CD4-positive, alpha-beta T cell treated with Interleukin-2 at 100 ng/mL for 4 hours (primary cell): ENCODE measurements at places on chromosomes 5 and 9.

DNA sequence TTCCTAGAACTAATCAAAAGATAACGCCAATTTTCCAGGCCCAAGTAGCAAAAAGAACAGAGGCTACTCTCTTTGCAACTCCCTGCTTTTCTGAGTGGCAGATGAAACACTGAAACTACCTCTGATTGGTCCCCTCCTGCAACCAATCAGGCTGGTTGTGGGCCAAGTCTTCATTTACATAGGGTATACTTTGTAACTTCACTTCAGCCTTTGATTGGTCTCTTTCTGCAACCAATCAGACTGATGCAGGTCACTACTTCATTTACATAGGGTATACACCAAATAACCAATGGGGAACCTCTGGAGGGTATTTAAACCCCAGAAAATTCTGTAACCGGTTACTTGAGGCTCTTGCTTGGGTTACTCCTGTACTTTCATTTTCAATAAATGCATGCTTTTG is 289.6 kb downstream of the MED10 start:
- DNase-seq, result no peak

- no peak for DNase-seq
Measured at GRCh38 chr5:179595916-179596315, 27.6 kb downstream of the HNRNPH1 start.

GRCh38 chr5:171840066-171840465 is 54.4 kb downstream of the SMIM23 start:
- DNase-seq, result no peak

GRCh38 chr5:178123966-178124925 is 6.6 kb upstream of the RMND5B start:
- no peak for DNase-seq

GRCh38 chr9:20376731-20377375 is 245.4 kb downstream of the MLLT3 start:
- DNase-seq, result no peak

GRCh38 chr9:133273098-133273497 is 1.9 kb downstream of the ABO start:
- DNase-seq, result no peak

- no peak for DNase-seq
Measured at GRCh38 chr5:34622098-34622400, 34.1 kb upstream of the RAI14 start.

GRCh38 chr9:4382722-4383317 is 83.0 kb upstream of the GLIS3 start:
- peak; percentile 29 for DNase-seq

DNA sequence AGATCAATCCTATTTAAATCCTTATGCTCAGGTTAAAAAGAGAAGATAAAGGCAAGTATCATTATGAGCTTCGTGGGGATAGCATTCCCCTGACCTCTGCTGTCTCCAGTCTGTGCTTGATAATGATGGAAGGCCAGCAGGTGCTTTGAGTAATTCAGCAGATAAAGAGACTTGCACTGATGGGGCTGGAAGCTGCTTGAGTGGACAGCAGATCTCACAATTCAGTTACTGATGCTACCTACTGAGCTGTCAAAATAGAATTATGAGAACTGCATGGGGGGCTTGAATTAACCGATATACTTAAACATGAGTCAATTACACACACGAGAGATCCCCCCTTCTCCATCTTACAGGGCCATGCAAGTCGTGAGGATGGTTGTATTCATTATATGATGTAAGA is 107.7 kb upstream of the GPR151 start:
- DNase-seq, result no peak

DNA sequence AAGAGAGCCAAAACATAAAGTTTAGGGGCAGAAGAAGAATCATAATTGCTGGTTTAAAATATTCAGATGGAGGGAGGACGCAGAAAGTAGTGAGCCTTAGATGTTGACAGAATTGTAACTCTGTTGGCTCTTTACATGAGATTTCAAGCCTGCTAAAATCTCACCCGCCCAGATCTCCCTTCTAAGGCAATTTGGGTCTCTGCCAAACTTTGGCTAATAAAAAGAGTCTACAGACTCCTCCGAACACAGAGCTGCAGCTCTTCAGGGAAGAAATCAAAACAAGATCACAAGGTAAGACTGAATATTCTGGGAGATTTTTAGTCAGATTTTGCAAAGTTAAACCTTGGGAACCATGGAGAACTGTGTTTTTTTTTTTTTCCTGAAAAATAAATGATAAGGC is at the start of gene IL33:
Gene IL33, plus strand, starts transcription at position 246 of the 400 bp plus-strand sequence. CDS start 25,888 bp downstream, outside the sequence.
- DNase-seq, result no peak

DNA sequence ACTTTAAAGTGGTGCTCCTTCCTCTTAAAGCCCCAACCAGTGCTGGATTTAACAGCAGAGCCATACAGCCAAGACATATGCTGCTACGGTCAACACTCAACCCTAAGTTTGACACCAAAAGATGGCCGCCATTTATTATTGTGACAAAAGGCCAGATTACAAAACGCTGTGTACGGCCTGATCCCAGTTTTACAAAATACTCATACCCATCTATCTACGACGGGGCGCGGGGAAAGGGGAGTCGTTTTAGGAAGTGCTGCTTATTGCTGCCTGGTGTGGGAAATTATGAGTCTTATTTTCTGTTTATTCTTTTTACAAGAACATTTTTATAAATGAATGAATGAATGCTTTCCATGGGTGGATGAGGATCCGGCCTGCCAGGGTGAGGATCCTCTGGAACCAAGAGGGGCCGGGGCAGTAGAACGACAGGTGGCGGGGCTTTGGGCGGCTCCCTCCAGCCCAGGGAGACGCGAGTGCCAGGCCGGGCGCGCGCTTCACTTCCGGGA is 457 bp upstream of the IDNK start:
- DNase-seq, result peak; percentile 3

DNA sequence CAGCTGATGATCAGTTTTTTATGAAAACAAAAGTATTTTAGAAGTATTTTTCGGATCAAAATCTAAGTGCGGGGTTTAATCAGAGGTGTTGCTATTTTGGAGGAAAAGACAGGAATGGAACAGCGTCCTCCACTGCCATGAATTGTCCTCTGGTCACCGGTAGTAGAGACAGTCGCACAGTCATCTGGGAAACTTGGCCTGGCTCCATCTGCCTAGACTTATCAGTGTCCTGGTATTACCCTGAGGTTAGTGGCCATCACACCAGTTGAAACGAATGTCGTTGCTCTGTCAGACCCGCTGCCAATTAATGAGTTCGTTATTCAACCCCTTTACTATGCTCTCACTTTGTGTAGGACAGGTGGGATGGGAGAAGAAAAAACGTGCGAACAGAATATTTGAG is 8.2 kb downstream of the TLX3 start:
- DNase-seq, result no peak

GRCh38 chr5:66671305-66671704 is 75.1 kb downstream of the MAST4 start:
- no peak for DNase-seq

GRCh38 chr9:109231593-109231992 is 64.5 kb upstream of the FRRS1L start:
- no peak for DNase-seq

DNA sequence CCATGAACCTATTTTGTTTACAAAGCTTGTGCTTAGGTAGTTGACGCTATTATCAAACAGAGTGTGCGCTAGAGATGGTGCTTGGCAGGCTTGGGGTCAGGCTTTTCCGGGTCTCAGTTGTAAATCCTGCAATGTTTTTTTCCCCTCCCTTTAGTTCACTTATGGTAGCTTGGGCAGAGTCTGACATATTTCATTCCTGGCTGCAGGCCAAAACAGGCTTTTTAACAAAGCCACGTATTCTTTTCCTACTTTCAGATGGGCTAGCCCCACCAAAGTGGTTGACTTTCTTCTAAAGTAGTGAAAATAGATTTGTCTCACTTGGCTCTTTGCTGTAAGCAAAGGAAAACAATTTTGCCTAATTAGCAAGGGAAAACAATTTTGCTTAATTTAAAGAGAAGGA is 58.0 kb upstream of the FBN2 start:
- DNase-seq, result no peak

GRCh38 chr9:108913391-108913790 is 20.5 kb downstream of the ELP1 start:
- DNase-seq, result no peak

DNA sequence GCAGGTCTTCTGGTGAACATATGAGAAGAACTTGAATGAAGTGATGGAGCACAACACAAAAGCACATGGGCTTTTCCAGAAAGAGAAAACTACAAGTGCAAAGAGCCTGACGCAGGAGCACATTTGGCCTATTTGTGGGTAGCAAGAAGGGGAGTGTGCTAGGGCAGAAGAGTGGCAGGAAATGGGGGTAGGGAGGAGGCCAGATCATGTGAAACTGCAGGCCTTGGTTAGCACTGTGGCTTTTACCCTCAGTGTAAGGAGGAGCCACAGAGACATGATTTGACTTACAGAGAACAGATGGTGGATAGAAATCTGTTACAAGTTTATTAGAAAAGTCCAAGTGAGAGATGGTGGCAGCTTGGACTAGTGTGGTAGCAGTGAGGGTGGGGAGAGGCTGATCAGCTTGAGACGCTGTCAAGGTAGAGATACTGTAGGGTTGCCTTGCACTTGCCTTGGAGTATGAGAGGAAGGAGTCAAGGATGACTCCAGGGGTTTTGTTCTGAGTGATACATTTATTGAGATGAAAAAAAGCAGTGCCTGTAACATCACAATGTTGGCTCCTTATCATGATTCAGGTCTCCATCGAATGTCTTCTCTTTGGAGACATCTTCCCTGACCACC is 126.7 kb downstream of the PPP2R2B start:
- peak; percentile 69 for DNase-seq

GRCh38 chr5:129003232-129003631 is 37.9 kb downstream of the SLC27A6 start:
- no peak for DNase-seq

DNA sequence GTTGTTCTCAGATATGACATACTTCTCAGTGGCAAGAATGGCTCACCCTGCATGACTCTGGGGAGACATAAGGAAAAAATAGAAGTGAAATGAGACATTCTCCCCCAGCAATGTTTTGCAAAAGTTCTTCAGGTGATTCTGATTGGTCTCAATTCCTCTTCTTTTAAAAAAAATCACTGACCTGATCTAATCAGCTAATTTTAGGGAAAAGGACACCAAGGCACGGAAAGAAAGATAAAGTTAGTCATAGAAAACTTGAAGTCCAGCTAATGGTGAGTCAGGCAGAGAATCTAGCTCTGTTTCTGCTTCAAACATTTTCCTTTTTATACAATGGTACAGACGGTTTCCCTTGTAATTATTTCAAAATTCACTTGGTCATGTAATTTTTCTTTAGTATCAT is 1018.9 kb upstream of the ARRDC3 start:
- DNase-seq, result no peak

GRCh38 chr9:19976226-19976625 is 187.4 kb upstream of the SLC24A2 start:
- peak; percentile 37 for DNase-seq

DNA sequence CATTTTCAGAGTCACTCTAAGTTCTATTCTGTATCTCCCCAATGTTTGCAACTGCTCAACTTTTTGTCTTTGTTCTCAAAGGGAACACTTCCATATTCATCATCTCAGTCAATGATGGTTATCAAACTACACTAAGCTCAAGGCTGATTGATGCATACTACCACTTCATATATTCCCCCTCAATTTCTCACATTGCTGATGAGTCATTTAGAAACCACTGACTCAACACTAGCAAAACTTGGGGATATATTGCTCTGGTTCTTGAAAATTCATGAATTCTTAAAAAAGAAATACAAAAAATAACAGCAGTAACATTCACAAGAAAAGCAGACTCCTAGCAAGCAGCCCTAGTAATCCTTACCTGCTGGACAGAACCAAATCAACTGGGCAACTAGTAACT is 52.2 kb downstream of the ABHD17B start:
- DNase-seq, result no peak

DNA sequence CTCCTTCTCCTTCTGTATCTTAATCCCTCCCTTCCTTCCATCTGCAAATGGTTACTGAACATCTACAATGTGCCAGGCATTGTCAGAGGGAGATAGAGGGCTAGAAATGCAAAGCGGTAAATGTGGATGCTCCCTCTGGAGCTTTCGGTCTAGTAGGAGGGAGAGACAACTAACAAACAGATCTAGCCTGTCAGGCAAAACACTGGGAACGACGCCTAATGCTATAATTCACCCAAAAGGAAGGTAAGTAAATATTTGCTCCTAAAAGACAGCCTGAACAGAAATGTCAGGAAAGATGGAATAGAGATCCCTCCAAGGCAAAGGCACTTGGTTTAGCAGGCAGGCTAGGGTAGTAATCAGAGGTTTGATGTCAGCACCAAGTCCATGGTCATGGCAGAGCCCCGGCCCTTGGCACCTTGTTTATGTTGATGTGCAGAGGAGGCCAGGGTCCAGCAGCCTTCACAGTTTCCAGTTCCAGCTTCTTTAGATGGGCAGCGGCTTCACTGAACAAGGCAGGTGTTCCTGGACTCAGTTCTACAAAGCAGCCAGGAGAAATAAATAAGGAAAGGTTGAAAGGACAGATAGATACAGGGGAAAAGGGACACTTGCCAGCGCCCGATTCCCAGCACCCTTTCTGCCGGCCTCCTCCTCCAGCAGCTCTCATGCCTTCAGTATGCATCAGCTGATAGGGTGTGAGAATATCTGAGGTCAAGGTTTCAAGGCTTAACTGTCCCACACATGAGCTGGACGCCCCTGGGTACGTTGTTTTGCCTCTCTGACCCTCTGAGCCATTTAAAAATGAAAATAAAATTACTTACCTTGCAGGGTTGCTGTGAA is 46.5 kb upstream of the FRRS1L start:
- no peak for DNase-seq

DNA sequence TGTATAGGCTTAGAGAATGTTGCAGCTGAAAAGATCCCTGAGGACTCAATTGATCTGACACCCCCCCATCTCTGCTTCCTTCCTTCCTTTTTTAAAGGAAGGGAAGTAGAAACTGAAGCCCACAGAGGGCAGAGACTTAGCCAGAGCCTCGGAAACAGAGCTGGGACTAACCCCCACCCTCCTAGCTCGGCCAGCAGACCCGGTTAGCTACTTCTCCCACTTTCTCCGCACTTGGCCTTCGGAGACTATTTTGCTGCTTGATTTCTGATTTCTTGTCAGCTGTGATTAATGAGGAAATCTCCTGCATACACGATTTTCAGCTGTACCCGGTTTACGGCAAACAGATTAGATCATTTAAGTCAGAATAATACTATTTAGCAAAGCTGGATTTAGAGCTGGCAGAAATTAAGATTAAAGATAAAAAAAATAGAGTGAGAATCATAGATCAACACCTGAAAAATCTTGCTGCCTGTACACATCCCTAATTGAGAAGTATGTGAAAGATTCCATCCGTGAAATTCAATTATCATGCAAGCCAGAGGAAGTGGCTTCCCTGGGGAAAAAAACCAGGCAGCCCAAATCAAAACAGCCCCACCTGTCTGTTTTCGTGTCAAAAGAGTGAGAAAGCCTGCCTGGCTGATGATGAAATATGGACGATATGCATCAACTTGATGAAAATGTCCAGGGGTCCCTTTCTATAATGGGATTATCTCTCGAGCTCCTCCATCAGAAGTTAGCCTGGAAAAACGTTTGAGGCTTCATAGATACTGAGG is 159.5 kb upstream of the SHB start:
- DNase-seq, result no peak

- DNase-seq, result peak; percentile 23
Measured at GRCh38 chr9:108761655-108762347, 94.0 kb downstream of the ACTL7B start.

- no peak for DNase-seq
Measured at GRCh38 chr5:77849308-77849900, 73.3 kb upstream of the TBCA start.
